ENCODE measurements at places on chromosomes 11 and 22.

DNA sequence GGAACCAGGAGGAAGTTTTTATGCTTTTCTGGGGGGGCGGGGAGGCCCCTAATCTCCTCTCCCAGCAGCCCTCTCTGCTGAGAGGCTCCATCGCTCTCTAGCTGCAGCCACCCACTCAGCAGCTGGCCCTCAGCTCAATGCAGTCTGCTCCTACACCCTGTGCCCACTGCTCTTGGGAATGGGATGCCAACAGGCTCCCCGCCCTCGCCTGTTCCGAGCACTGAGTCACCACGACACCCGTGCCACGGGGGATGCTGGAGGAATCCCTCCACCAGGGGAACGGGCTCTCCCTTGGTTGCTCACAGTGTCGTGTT, 23.5 kb upstream of the SUSD2 start:
- no peak for DNase-seq

GRCh38 chr22:28001171-28001835, 82.2 kb upstream of the PITPNB start:
- DNase-seq = no peak

DNA sequence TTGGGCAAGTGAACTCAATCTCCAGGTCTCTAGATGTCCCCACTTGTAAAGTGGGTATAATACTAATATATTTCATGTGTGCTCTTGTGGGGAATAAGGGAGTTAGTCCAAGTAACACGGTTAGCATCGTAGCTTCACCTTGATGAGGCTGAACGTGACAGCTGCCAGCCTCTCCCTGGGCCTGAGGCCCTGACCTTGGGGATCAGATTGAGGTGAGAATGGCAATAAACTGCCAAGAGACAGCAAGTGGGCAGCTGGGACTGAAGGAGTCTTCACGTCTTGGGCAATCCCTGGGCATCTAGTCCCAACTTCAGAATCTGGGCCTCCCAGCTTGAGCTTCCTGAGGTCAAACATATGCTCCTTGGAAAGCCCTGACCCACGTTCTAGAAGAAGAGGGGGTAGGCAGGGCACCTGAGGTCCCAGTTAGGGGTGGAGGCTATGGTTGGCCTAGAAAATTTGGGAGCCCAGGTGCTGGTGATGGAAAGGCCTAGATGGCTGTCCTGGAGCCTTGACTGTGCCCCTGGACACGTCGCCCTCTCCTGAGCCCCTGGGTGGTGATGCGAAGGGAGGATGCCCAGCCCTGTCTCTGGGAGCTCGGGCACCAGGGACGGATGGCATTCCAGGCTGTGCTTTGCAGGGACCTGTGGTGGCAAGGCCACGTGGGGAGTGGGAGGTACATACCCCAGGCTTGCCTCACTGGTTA, 23.4 kb downstream of the ADAMTS15 start:
- DNase-seq = no peak

DNA sequence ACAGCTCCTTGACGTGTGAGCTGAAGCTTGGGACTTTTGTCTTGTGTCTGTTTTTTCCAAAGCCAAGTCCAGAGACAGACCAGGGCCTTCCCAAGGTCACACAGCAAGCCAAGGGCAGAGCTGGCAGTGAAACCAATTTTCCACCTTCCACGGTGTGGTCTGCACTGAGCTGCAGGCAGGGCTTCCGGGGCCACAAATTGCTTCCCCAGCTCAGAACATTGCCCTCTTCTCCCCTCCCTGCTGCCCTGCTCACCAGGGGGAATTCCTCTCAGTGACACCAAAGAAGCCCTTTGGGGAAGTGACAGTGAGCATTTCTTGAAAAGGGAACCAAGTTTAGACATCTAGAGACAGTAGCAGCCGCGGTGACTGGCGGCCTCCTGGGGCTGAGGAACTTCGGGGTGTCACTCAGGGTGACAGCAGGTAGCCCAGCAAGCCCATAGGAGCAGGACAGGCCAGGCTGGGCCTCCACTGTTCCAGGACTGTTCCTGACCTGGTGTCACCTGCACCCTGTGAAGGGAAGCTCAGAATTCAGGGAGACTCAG, 9.2 kb downstream of the FXYD2 start:
- peak; percentile 94 for DNase-seq

DNA sequence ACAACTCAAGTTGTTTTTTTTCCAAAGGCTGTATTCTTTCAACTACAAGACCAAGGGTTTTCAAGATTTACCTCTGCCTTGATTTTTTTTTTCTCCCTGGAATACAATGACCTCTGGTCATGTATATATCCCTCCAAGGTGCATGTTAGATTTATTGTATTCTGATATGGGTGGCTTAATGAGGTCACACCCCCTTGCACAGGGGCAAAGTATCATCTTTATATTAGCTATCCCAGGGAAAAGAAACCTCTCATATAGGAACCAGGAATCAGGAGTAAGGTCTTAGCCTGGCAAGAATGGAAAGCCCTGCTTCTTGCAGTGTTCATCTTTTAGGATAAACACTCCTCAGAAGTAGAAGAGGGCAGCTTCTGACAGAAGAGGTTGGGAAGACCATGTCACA, 516.9 kb upstream of the TENM4 start:
- no peak for DNase-seq

DNA sequence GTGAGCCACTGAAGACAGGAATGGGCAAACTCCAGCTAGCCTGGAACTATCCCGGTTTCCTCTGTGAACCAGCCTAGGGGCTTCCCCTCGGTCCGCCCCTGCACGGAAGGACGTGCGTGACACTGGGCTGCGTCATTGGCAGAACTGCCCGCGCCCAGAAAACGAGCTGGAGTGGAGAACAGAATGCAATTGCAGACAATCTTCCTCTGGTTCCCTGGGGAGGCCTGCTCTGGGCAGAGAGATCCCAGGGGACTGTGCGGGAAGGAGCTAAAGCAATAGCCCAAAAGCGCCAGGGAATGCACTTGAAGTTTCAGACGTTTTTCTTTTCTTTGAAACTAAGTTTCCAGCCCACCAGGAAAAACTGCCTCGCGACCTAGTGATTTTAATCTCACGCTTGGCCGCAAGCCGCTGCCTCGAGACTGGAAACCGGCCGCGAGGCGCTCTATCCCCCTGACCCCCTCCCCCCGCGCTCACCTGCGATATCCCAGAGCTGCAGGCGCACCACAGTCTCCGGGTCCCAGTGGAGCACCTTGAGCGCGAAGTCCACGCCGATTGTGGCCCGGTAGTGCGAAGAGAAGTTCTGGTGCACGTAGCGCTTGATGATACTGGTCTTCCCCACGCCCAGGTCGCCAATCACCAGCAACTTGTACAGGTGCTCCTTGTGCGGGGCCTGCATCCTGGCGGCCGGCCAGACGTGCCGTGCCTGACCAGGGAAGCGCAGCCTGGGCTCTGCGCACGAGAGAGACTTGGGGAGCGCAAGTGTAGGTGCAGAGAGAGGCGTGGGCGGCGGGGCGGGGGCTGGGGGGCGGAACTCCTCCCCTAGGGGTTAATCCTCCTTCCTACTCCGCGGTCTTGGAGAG, at the start of gene RAB38:
Gene RAB38 (minus strand): TSS at position 735 of the 860 bp plus-strand sequence. CDS start 59 bp downstream, at position 676.
- peak; percentile 58 for DNase-seq
